Psoas muscle (tissue), 8 donors: ENCODE measurements at places on chromosomes 6 and 20. TPM values are rescaled to one million over a fixed set of nuclear protein-coding genes. Genes with fewer than 3 reads are reported as not detected.

GRCh38 chr6:1043458-1043836 is 268.5 kb upstream of the FOXQ1 start:
- H3K4me1 ChIP-seq = no peaks in the 10 kb centered on the region
- H3K27me3 ChIP-seq = peaks cover 3% of the 10 kb centered on the region
- H3K36me3 ChIP-seq = no peaks in the 10 kb centered on the region
- DNase-seq = no peak

DNA sequence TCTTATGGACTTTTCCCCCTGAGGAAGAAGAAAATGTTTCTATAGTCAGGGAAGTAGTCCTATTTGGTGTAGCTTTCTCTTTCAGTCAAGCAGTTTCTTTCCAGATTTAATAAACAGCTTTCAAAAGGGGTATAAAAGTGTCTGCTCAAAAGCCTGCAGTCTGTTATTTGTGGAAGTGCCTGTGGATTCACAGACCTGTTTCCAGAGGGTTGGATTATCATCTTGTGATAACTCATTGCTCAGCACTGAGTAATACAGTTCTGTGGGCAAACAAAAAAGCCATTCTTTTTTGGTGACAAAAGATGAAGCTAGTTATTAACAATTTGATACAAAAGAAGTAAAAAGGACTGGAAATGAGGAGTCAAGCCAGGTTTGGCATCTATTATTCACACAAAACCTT is 358.2 kb upstream of the ID4 start:
- no peak overlapping the region for H3K4me3 ChIP-seq
- no peak overlapping the region for H3K27ac ChIP-seq
- no peaks in the 10 kb centered on the region for H3K4me1 ChIP-seq
- no peaks in the 10 kb centered on the region for H3K36me3 ChIP-seq
- no peak for DNase-seq
- H3K27me3 ChIP-seq = no peaks in the 10 kb centered on the region

- H3K27ac ChIP-seq = no peak overlapping the region
- H3K27me3 ChIP-seq = no peaks in the 10 kb centered on the region
- DNase-seq = no peak
- no peaks in the 10 kb centered on the region for H3K36me3 ChIP-seq
Observed at GRCh38 chr6:37042150-37042549, 36.7 kb downstream of the FGD2 start.

The BCAS1 gene
- 0.17 TPM for total RNA-seq

The BPIFB4 gene
- total RNA-seq = not detected

DNA sequence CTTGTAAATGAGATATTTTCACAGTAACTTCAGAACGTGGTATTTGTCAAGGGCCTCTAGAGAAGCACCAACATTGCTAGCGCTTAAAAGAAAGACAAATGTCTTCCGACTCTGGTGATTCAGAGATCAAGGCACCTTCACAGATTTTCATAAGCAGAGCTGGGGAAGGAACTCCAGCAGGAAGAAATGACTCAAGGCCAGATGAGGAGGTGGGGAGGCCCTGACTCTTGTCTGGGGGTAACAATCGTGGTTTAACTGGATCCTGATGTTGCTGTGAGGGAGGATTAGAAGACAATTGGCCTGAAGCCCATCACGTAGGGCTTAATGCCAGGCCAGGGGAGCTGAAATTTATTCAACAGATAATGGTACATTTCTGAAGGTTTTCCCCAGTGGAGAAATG is 122.9 kb upstream of the QKI start:
- no peak overlapping the region for H3K4me3 ChIP-seq
- no peaks in the 10 kb centered on the region for H3K36me3 ChIP-seq
- DNase-seq = no peak
- H3K27ac ChIP-seq = peak overlapping the region; percentile 79
- H3K4me1 ChIP-seq = peaks cover 33% of the 10 kb centered on the region
- no peaks in the 10 kb centered on the region for H3K27me3 ChIP-seq

GRCh38 chr20:24634855-24635254 is 165.4 kb downstream of the SYNDIG1 start:
- no peak overlapping the region for H3K4me3 ChIP-seq
- H3K27ac ChIP-seq = no peak overlapping the region
- H3K4me1 ChIP-seq = no peaks in the 10 kb centered on the region
- DNase-seq = peak; percentile 20
- no peaks in the 10 kb centered on the region for H3K27me3 ChIP-seq

The LPA gene
- not detected for total RNA-seq

The MEP1A gene
- total RNA-seq = not detected

The BPIFA1 gene
- total RNA-seq = not detected

GRCh38 chr6:47109281-47109680 is 67.1 kb upstream of the ADGRF1 start:
- no peaks in the 10 kb centered on the region for H3K4me1 ChIP-seq
- no peak overlapping the region for H3K4me3 ChIP-seq
- H3K36me3 ChIP-seq = no peaks in the 10 kb centered on the region
- H3K27ac ChIP-seq = no peak overlapping the region

DNA sequence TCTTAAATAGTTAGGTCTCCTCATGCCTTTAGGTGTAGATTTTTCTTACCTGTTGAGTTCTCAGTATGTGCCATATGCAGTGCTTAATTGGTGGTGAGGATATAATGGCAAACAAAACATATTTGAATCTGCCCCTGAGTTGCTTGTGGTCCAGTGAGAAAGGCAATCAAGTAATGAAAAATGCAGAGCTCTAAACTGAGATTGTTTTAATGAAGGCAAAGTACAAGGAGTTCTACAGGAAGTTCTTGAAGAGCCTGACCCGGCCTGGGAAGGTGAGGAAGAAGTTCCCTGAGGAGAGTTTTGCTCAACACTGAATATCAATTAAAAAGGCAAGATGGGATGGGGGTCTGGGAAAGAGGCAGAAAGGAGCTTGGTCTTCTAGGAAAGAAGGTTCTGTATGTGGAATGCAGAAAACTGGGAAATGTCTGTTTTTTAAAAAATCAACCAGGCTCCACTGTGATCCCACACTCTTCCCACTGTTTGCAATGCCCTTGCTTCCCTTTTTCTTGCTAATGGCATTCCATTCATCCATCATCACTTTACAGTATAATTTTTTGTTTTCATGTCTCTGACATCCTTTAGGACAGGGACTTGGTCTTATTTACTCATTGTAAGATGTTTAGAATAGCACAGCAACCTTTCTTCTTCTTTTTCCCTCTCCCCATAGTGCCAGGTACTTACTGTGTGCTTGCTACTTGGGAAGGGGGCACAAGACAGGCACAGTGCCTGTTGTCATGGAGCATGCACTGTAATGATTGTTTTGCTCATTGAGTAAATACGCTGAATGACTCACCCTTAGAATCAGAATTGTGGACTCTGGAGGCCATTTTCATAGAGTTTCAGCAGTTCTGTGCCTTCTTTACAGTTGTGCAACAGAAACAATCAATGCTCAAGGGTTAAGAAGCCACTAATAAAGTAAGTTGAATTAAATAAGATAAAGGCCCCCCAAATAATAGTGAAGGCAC is 64.3 kb downstream of the ANKS1A start:
- peaks cover 10% of the 10 kb centered on the region for H3K4me1 ChIP-seq
- H3K27me3 ChIP-seq = no peaks in the 10 kb centered on the region
- H3K27ac ChIP-seq = no peak overlapping the region
- H3K4me3 ChIP-seq = no peak overlapping the region

DNA sequence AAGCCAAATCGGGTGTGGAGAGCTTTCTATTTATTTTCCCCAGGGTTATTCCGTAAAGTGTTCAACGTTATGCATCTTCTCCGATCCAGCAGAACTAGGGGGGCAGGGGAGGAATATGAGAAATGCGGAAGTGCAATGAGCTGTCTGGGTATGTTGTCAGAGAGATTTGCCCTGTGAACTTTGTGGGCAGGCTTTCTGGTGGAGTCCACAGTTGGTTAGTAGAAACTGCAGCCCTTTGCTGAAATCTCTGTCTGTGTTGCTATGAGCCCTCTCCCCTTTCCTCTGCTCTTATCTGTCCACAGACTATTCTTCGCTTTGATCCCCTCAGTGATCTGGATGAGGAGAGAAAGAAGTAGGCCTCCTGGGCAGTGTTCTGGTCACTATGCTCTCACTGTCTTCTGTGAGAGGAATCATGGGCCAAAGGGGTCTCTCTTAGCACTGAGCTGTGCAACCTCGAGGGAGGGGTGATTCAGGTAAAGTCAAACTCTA is 158.9 kb upstream of the FUT9 start:
- H3K4me3 ChIP-seq = no peak overlapping the region
- no peaks in the 10 kb centered on the region for H3K36me3 ChIP-seq
- no peaks in the 10 kb centered on the region for H3K27me3 ChIP-seq
- no peak for DNase-seq

The CCM2L gene
- total RNA-seq = 3.3 TPM

The POPDC3 gene
- total RNA-seq = 82.5 TPM

The SERAC1 gene
- total RNA-seq = 6.4 TPM

- no peaks in the 10 kb centered on the region for H3K4me1 ChIP-seq
- no peaks in the 10 kb centered on the region for H3K27me3 ChIP-seq
- DNase-seq = no peak
- no peaks in the 10 kb centered on the region for H3K36me3 ChIP-seq
Observed at GRCh38 chr20:32914031-32914430, 55.3 kb downstream of the EFCAB8 start.

DNA sequence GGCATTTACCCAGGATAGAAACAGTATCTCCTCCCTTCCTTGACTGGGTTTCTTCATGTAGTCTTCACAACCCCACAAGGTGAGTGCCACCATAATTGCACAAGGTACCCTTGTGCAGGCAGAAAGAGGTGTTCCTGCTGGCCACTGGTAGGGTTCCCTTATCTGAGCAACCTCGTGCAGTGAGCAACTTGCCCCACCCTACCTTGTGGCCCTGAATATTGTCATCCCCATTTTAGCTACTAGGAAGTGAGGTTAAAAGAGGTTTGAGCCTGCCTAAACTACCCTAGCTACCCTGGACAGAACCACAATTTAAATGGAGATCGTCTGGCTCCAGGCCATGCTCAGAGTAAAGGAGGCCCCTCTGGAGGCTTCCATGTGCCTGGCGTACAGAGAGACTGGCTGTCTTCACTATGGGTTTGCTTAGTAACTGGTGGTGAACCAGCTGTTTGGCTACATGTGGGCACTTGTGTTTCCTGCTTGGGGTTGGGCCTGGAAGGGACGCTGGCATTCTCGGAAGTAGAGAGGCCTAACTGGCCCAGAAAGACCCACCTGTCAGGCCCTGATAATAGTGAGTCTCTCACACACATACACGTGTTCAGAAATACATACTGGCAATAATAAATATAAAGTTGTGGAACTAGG is 148.8 kb downstream of the LRFN2 start:
- no peak overlapping the region for H3K4me3 ChIP-seq
- no peaks in the 10 kb centered on the region for H3K27me3 ChIP-seq
- H3K4me1 ChIP-seq = no peaks in the 10 kb centered on the region
- H3K27ac ChIP-seq = no peak overlapping the region
- no peak for DNase-seq
- H3K36me3 ChIP-seq = no peaks in the 10 kb centered on the region

GRCh38 chr6:168533414-168533813 is 92.4 kb downstream of the SMOC2 start:
- no peak overlapping the region for H3K4me3 ChIP-seq
- DNase-seq = no peak
- H3K27me3 ChIP-seq = no peaks in the 10 kb centered on the region
- no peak overlapping the region for H3K27ac ChIP-seq

GRCh38 chr6:101689695-101690094 is 296.2 kb downstream of the GRIK2 start:
- no peak overlapping the region for H3K27ac ChIP-seq
- no peak overlapping the region for H3K4me3 ChIP-seq
- no peak for DNase-seq
- H3K27me3 ChIP-seq = no peaks in the 10 kb centered on the region

- H3K4me1 ChIP-seq = no peaks in the 10 kb centered on the region
- no peaks in the 10 kb centered on the region for H3K27me3 ChIP-seq
- DNase-seq = no peak
- no peak overlapping the region for H3K4me3 ChIP-seq
- no peak overlapping the region for H3K27ac ChIP-seq
Observed at GRCh38 chr20:22466447-22467171, 117.8 kb downstream of the FOXA2 start.

DNA sequence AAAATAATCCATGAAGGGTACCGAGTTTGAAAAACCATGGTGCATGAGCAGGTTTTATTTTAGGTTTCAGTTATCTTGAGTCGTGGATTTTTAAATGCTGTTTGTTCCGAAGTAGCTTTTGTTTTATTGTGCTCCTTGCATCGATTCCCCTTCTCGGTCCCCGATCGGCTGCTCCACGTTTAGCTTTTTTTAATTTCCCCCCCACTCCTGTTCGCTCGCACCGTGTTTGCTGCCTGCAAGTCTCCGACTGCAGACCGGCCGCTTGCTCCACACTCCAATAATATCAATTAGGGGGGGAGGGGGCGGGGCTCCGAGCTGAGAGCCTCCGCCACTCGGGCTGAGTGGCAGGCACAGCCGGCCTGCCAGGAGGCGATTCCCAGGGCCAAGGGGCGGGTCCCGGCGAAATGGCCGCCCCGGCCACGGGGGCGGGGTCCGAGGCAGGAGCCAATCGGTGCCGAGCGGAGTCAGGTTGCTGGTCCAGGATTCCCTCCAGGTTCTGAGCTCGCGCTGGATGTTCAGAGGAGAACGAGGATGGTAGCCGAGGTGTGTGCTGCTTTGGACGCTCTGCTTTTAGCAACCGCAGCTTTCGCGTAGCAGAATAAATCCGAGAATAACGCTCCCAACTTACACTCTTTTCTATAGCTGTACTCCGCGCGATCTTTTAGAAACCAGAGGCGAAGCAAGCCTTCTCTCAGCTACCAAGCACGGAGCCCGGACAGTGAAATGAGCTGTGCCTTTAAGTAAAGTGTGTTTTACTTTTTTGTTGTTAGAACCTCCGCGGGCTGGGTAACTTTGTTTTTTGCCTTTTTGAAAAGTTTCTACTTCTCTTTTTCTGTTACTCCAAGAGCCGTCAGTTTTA is at the start of gene EPHA7:
EPHA7 (minus strand) TSS at position 256 of the 859 bp plus-strand sequence; CDS start at position 38, 218 bp downstream.
- H3K27me3 ChIP-seq = peaks cover 84% of the 10 kb centered on the region
- no peaks in the 10 kb centered on the region for H3K36me3 ChIP-seq
- peak; percentile 91 for DNase-seq
- peaks cover 20% of the 10 kb centered on the region for H3K4me1 ChIP-seq
- no peak within 1 kb of the TSS for H3K27ac ChIP-seq

DNA sequence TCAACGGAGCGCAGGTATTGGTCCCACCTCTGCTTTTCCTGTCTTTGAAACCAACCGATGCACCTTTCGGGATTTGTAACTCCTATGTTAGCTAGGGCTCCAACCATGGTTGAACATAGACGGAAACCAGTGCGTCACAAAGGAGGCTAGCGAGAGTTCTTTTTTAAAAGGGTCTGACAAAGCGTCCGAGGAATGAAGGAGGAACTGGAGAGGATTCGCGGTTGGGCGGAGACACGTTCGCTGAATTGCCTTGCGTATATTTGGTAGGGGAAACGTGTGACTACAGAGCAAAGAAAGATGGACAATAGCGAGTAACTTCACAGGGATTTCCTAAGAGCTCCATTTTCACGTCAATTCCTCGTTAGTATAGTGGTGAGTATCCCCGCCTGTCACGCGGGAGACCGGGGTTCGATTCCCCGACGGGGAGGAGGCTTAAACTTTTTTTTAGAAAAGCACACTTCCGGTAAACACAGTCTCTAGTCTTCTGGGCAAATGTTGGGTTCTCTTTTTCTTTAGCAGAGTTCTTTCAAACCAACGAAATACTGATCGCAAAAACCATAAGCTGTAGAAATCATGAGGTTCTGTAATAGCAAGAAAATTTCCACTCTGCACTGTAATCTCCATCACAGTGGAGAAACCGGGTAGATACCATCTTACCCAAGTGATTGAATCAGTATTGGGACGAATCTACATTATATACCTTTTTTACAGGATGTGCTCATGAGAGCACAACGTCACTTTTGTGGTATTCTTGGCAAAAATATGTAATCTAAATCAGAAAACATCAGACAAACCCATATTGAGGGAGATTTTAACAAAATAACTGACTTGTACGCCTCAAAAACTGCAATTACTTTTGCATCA is 6.6 kb upstream of the ZNF184 start:
- peak overlapping the region; percentile 82 for H3K27ac ChIP-seq
- H3K27me3 ChIP-seq = no peaks in the 10 kb centered on the region
- peak overlapping the region; percentile 73 for H3K4me3 ChIP-seq
- DNase-seq = peak; percentile 82
- H3K36me3 ChIP-seq = no peaks in the 10 kb centered on the region
- H3K4me1 ChIP-seq = peaks cover 3% of the 10 kb centered on the region
